MG63 (cell line): ENCODE measurements at places on chromosomes 1 and 21.

DNA sequence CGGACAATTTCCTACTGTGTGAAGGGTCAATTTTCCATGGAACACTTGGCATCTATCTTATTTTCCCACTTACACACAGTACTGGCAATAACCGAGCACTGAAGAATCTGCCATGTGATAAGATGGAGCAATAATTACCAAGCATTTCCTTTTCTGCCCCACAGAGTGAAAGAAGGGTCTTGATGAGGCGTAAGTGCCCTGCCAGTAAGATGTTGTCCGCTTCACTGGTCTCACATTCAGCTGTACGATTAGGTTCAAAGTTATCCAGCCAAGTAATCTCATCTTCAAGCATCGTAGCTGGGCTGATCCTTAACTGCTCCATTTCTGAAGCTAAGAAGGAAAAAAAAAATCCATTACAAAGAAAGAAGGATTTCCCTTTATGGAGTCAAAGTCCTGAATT is 67.8 kb downstream of the PCSK9 start:
- no peak for DNase-seq

DNA sequence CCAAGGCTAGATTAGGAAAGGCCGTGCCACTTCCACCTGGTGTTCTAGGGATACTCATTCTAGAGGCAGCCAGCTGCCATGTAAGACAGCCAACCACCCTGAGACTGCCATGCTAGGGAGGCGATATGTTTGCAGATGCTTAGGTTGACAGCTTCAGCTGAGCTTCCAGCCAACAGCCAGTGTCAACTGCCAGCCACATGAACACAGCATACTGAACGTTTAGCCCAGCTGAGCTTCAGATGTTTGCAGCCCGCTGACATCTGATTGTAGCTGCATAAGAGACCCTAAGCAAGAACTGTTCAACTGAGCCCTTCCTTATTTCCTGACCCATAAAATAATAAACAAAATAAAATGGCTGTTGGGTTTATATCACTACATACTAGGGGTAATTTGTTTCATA is 5.0 kb upstream of the KCNC4 start:
- DNase-seq = no peak

DNA sequence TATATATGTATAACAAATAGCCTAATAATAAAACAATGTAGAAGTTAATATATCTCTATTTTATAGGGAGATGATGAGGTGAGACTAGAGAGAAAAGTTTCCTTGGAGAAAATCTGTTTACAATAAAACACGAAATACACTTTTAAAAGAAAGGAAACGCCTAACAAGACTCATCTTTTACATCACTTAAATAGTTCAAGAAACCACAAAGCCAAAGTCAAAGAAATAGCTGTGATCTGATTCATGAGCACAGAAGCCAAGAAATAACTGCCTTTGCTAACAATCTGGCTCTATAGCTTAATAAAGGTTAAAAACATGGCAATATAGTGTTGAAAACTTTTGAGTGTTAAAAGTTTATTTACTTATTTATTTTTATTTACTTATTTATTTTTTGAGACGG is 61.5 kb downstream of the TOR3A start:
- DNase-seq = no peak

- no peak for DNase-seq
Observed at GRCh38 chr1:20702416-20702815, 15.4 kb downstream of the KIF17 start.

DNA sequence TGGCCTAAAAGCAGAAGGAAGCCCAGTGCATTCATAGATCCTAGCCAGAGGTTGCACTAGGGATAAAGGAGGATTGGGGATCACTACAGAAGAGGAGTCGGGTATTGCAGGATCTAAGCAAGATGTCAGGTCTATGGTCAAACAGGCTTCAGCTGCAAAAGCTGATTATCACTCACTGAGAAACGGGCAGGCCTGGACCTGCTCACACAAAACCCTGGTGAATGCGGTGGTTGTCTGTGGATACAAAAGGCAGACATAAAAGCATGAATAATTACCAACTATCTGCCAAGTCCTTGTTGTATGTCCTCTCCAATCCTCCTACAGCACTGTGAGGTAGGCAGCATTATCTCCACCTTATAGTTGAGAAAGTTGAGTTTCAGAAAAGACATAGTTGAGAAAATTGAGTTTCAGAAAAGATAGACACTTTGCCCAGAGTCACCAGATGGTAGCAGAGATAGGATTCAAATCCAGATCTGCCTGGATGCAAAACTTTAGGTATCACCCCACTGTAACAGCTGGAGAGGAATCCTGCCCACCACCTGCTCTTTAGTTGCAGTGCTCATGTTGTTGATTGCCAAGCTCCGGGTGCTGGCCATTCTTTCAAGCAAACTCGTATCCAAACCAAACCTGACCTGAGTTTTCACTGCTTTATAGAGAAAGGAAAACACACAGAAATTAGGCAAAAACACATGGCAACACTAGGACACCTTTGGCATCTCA is 49.6 kb upstream of the HOOK1 start:
- no peak for DNase-seq

- no peak for DNase-seq
Observed at GRCh38 chr1:33687000-33687399, 176.9 kb upstream of the HMGB4 start.

DNA sequence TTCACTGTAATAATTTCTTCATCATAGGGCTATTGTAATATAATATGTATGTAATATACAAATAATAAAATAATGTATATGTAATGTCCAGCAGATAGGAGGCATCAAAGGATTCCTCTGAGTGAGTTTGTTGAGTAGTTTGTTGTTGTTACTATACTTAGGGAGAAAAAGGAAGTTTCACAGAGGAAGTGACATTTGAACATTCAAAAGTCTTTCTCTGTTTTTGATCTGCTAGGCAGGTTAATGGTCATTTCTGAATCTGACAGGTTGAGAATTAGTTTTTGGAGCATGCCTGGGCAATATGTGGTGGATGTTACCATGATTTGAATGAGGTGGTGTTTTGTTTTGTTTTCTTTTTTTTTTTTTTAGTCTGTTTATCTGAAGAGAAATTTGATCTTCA is 102.1 kb downstream of the NRDC start:
- DNase-seq = no peak

DNA sequence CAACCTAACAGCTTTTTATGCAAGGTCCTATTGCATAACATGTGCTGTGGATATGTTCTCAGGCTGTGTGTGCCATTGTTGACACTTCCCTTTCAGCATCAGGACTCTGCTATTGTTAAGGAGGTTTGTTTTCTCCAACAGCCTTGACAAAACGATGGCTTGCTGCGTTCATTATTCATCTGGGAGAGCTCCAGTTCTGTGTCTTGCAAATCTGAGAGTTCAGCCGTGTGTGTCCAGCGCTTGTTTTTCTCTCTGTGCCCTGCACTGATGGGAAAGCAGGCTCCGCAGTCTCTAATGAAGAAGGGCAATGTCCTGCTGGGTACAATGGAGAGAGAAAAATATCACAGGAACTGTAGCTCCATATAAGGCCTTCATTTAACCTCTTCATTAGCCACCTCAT is 63.7 kb downstream of the CLDN17 start:
- no peak for DNase-seq

DNA sequence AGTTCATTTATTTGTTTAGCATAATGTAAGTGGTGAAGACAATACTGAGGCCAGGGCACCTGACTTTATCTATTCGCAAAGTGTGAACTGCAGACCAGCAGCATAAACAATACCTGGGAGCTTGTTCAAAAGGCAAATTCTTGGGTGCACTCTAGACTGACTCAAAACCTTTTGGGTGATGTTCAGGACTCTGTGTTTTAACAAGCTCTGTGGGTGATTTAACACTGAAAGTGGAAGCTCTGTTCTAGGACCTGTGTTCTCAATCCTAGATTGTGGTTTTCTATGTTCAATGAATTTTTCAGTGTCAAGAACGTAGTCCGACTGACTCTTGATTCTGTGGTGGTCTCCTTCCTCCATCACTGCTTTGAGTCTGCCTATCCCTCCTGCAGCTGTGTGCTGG is 71.9 kb downstream of the GPR88 start:
- no peak for DNase-seq

- DNase-seq = no peak
Observed at GRCh38 chr1:3011127-3011526, 10.1 kb upstream of the ACTRT2 start.

DNA sequence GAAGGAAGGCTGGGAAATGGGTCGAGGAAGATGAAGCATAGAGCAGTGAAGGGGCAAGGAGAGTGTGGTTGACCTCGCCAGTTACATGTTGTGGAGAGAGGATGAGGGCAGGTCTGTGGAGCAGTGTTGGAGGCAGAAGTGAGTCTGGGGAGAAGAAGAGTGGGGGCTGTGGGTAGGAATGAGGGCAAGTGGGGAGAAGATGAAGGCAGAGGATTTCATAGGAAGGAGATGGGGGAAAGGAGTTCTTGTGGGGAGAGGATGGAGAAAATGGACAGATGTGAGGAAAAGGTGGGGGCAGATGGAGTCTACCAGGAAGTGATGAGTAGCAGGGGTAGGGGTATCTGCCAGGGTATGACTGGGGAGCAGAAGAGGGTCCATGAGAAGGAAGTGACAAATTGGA is 3.6 kb downstream of the ARMH1 start:
- DNase-seq = no peak

DNA sequence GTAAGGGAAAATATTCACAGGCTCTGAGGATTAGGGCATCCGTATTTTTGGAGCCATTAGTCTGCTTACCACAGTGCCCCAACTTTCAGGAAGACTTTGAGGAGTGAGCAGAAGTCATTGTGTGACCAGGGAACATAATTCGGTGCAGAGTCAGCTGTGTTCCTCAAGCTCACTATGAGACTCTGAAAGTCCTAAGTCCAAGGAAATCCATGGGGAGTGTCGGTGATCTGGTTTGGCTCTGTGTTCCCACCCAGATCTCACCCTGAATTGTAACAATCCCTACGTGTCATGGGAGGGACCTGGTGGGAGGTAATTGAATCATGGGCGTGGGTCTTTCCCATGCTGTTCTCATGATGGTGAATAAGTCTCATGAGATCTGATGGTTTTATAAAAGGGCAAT is 45.9 kb upstream of the SCAF4 start:
- no peak for DNase-seq

DNA sequence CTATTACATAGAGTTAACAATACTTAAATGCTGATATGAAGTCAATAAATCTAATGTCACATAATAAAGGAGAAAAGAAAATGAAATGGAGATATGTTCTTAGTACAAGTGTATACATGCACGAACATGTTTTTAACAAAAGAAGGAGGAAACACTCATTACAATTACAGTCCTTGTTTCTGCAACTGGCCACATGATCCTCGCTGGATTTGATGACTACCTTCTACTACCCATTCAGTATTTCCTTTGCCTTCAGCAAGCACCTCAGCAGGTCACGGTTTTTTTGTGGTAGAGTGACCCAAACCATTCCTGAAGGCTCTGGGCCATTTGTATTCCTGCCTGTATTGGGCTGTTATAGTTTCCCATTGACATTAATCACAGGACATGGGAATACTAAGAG is 172.8 kb upstream of the CXADR start:
- DNase-seq = no peak

GRCh38 chr1:103492003-103492625 is 33.4 kb upstream of the RNPC3 start:
- DNase-seq = no peak

DNA sequence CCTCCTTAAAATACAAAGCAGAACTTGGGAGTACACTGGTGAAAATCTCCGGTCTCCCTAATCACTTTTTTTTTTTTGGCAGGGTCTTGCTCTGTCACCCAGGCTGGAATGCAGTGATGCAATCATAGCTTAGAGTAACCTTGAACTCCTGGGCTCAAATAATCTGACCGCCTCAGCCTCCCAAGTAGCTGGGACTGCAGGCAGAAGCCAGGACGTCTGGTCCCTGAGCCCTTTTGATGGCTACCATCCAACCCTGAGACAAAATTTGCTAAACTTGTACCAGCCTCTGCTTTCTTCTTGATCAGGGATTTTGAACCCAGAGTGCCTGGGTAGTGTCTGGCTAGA is 4.1 kb downstream of the L1TD1 start:
- peak; percentile 22 for DNase-seq

- DNase-seq = no peak
Observed at GRCh38 chr21:25428537-25428936, 178.7 kb downstream of the MRPL39 start.

GRCh38 chr21:42379426-42380215 is 13.3 kb upstream of the TFF1 start:
- DNase-seq = no peak

DNA sequence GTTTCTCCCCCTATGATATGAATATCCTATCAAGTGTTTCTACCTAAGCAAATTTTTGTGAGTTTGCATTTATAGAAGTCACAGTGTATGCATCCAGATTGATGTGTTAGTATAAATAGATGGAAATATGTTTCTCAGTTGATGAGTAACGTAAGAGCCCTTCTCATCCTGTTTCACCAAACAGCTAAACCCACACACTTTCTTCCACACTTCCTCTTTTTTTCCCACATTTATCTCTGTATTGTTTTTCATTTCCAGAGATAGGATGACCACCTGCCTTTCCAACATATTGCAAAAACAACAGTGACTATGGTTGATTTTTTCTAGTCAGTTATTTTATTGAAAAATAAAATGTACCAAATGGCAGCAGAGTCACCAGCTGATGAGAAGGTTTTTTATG is 490.1 kb downstream of the NEGR1 start:
- no peak for DNase-seq

GRCh38 chr1:246184503-246184902 is 322.6 kb downstream of the SMYD3 start:
- DNase-seq = no peak

DNA sequence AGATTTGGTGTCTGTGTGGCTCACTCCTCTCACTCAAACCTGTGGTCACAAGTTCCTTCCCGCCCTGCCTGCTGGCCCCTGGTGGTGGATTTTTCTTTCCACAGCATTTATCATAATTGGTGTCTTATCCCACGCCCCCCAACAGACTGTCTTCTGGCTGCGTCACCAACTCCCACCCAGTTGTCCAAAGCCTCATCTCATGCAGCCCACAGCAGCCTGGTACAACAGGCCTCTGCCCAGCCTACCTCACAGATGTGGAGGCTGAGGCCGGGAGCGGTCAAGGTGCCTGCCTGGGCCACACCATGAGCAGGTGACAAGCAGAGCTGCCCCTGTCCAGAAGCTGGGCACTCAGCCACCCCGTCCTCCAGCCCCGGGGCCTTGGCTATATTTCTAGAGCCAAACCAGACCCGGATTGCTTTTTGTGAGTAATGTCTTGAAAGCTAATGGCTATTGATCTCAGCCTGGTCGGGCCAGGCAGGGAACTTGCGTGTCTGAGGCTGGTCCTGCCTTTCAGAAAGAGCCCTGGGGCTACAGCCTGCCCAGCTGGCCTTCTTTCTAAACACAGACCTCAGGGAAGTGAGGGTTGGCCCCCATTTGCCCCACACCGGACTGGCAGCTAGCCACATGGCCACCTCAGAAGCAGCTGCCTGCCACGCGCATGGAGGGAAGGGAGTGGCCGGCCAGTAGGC is 2.6 kb downstream of the KCNAB2 start:
- DNase-seq = no peak

- no peak for DNase-seq
Observed at GRCh38 chr1:189158155-189158554, 1319.5 kb downstream of the BRINP3 start.
